ENCODE measurements at places on chromosomes 12 and 14.

DNA sequence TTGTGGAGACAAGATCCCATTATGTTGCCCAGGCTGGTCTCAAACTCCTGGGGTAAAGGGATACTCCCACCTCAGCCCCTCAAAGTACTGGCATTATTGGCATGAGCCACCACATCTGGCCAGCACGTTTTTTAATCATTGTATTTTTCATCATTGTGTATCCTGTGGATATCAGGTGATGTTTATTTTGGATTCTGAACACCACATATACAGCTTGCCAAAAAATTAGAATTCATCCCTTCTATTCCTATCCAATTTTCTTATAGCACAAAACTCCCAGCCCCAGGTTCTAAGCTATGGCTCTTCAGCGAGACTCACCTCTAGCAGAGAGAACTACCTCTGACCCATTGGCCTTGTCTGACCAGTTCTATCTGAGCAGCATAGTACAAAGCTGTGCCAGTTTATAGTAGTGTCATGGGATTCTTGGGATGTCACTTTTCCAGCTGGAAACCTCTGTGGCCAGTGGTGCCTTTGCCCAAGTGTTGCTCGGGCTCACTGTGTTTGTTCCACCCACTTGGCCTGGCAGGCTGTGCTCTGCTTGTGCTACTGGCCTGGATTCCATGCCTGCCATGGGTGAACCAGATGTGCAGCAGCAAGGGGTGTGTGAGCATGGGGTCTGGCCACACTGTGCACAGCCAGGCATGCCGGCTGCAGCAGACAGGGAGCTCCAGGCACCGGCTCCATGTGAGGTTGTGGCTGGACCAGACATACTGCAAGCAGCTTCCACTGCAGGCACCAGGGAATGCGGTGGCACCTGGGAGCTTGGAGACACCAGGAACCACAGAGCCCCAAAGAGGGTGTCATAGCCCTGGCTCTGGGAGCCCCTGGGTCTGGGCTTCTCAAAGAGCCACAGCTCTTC lies 37.2 kb downstream of the TIMELESS start:
- DNase-seq, result no peak

GRCh38 chr14:98736701-98737338 lies 535.2 kb downstream of the BCL11B start:
- no peak for DNase-seq

DNA sequence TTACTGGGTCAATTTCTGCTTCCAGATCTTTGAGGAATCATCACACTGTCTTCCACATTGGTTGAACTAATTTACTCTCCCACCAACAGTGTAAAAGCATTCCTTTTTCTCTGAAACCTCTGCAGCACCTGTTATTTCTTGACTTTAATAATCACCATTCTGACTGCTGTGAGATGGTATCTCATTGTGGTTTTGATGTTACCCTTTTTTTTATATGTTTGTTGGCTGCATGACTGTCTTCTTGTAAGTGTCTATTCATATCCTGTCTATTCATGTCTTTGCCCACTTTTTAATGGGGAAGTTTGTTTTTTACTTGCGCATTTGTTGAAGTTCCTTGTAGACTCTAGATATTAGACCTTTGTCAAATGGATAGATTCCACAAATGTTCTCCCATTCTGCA lies 324.9 kb downstream of the NAV3 start:
- DNase-seq, result no peak

DNA sequence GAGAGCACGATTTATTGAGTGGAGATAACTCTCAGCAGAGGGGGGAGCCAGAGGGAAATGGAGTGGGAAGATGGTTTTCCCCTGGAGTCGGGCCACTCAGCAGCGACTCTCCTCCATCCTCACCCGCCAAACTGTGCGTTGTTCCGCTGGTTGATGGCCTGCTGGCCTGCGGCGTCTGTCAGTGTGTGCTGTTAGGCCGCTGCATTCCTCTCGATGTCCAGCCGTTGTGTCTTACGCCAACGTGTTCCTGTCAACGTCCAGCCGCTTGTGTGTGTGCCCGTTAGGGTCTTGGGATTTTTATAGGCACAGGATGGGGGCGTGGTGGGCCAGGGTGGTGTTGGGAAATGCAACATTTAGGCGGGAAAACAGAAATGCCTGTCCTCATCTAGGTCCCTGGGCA lies 69.2 kb downstream of the PTPRQ start:
- no peak for DNase-seq

- no peak for DNase-seq
These were observed 525.8 kb upstream of the FBXO33 start for GRCh38 chr14:39957987-39958386.

DNA sequence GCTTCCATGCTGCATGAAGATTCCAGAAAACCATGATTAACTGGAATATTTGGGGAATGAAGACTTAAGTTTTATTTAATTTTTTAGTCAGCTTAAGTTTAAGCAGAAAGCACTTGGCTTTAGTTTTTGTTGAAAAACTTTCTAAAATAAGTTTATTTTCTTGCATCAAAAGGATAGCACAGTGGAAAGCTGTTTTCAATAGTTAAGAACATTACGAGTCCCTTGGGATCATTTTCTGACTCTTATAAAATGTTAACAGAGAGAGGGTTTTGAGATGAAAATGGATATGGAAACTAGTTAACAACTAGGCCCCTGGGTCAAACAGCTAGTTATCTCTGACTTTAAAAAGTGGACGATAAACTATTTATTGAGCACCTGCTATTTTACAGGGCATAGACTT lies 181.9 kb upstream of the SLC38A2 start:
- DNase-seq, result no peak

DNA sequence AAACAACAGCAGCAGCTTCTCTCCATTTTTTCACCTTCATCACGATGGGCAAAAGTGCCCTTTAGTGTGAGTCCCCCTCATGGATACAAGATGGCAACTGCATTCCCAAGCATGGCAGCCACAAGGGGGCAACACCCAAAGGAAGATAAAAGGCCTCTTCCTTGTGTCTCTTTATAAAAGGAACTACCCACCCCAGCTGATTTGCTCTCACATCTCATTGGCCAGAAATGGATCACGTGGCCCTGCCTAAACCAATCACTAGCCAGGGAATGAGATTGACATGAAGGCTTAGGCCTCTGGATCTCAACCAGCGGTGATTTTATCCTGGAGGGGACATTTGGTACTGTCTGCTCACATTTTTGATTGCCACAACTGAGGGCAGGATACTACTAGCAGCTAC lies 21.9 kb upstream of the IFT81 start:
- DNase-seq, result no peak

DNA sequence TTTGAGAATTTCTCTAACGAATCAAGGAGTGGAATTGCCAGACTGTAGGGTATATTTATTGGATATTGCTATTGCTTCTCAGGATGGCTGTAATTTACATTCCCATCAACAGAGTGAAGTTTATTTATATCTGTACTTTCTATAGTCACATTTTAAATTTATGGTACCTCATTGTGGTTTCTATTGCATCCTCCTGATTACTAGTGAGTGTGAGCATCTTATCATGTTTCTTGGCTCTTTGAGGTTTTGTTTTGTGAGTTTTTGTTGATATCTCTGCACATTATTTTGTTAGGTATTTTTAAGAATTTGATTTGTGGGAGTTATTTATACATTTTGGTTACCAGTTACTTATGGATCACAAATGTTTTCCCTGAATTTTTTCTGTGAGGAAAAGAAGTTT lies 13.9 kb downstream of the DNM1L start:
- DNase-seq, result no peak

GRCh38 chr14:105866841-105867321 lies 340.5 kb downstream of the TMEM121 start:
- no peak for DNase-seq

- DNase-seq, result no peak
These were observed 364.8 kb downstream of the NELL2 start for GRCh38 chr12:44511289-44511688.

DNA sequence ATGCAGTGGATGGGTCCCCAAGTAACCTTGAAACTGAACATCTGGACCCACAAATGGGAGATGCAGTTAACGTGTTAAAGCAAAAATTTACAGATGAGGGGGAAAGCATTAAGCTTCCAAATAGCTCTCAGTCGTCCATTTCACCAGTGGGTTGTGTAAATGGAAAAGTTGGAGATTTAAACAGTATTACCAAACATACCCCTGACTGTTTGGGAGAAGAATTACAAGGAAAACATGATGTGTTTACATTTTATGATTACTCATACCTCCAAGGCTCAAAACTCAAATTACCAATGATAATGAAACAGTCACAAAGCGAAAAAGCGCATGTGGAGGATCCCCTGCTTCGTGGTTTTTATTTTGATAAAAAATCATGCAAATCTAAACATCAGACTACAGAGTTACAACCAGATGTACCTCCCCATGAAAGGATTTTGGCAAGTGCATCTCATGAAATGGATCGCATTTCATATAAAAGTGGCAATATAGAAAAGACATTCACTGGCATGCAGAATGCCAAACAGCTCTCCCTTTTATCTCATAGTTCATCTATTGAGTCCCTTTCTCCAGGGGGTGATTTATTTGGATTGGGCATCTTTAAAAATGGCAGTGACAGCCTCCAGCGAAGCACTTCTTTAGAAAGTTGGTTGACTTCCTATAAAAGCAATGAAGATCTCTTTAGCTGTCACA lies 116.6 kb upstream of the NPAS3 start:
- DNase-seq, result no peak

- no peak for DNase-seq
These were observed 6.0 kb downstream of the MVK start for GRCh38 chr12:109579639-109580038.

- no peak for DNase-seq
These were observed at the start of gene GNB3 for GRCh38 chr12:6840761-6841515. GNB3 (plus strand) TSS chr12:6840925; CDS start chr12:6841288, 363 bp downstream.

GRCh38 chr12:94284046-94284445 lies 135.7 kb downstream of the PLXNC1 start:
- DNase-seq, result no peak

DNA sequence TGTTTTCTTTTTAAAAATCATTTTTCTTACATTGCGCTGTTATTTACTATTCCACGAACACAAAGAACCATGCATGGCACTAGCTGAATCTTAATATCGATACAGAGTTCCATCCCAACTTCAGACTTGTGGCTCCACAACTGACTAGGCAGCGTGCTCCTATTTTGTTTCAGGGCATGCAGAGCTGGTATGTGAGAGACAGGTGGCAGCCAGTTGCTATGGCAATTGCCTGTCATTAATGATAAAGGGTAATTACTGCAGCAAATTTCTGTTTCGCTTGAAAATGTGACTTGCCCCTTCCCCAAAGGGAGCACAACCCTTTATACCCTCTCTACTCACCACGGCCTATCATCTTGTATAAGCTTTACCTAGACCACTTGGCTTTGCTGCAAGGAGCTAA lies 113.1 kb upstream of the G2E3 start:
- no peak for DNase-seq

GRCh38 chr12:49945394-49946080 lies 5.0 kb upstream of the AQP2 start:
- DNase-seq, result peak; percentile 67

- DNase-seq, result no peak
These were observed 20.5 kb downstream of the RAP1B start for GRCh38 chr12:68631227-68631626.

DNA sequence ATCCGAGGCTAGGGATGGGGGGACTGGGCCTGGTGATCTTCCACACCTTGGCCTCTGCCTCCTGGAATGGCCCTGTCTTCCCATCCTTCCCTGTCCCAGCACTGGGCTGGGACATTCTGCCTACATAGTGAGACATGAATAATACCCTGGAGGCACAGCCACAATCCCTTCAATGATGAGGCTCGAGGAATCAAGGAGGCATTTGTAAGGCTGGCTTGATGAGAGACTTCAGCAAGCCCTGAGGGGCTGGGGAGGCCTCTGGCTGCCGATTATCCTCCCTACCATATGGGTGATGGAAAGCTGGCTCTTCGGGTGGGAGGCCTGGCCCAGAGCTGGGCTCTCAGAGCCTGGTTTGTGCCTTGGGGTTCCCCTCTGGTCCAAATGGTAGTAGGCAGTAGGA lies 92.5 kb downstream of the CALM1 start:
- DNase-seq, result no peak

- no peak for DNase-seq
These were observed 7.3 kb upstream of the PAPLN start for GRCh38 chr14:73230051-73230450.

DNA sequence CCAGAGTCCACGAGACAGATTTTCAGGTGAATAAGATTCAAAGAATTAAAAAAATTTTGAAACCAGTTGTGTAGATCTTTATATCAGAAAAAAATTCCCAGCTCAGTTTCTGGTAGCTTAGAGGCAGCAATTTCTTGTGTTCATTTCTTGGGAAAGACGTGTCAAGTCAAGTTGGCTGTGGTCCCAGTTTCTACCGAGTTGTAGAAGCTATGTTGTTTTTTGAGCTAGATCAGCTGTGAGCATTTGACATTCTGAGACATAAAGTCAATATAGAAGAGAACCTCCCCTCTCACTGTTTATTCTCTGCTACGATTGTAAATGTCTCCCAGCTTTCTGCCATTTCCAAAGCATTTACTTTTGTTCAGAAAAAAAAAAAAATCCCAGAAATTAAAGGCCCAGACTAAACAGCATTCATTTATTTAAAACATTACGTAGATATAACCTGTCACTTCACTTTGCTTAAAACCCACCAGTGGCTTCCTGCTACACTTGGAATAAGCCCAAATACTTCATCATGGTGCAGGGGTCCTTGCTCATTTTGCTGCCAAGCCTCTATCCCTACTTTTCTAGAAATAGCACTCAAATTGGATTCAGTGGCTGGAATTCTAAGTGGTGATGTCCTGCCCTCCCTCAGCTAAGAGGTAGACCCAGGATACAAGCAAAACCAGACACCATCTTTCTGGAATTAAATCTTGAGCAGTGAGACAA lies 20.6 kb upstream of the PYGL start:
- DNase-seq, result no peak

DNA sequence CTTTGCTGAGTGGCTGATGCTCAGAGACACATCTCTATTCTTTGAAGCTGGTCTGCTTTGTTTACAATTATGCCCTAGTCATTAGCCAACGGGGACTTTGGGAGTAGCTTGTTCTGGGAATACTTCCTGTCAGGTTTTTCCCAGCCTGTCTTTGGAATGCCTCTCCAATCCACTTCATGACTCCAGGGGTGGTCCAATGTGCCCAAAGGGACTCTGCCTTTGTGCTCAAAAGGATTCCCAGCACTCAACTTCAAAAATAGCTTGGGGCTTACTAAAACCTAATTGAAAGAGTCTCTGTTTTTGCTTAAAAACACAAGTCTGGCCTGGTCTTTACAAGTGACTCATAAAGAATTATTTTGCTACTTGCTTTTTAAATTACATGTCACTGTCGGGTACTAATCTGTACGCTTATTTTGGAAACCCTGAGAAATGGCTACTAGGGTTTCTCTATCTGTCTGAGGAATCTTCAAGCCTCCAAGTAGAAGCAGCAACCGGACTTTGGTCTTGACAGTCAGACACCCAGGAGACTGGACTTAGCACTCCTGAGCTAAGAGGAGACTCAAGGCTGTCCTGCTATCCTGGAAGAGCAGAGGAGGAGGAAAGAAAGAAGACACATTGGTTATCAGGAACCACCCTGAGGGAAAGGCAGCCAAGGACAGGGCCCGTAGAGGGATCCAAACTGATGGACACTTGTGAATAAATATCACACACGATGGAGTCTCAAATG lies 20.7 kb downstream of the PHLDA1 start:
- no peak for DNase-seq

DNA sequence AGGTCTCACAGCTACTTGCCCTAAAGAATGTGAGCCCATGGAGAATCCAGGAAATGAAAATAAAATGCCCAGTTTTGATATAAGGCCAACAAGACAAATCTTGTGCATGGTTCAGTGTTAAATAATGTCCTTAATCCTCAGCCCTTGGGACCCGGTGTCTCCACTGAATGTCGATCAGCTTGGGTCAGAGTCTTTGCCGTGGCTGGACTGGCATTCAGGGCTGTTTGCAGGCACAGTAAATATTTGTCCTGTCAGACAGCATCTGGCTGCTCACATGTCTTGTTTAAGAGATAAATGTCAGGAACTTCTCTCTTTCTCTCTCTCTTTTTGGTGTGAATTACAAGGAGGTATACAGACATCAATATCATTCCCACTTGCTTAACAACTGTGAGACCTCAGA lies 452.5 kb downstream of the FUT8 start:
- DNase-seq, result no peak
